ENCODE measurements at places on chromosomes 2 and 18.

GRCh38 chr2:20212871-20213503, 11.9 kb downstream of the SDC1 start:
- no peak for DNase-seq

- DNase-seq = no peak
Observed at GRCh38 chr18:47726550-47726949, 203.9 kb downstream of the SMAD2 start.

GRCh38 chr2:61759005-61759404, 94.9 kb downstream of the FAM161A start:
- DNase-seq = no peak

GRCh38 chr2:134583997-134584520, 134.7 kb downstream of the TMEM163 start:
- peak; percentile 7 for DNase-seq

DNA sequence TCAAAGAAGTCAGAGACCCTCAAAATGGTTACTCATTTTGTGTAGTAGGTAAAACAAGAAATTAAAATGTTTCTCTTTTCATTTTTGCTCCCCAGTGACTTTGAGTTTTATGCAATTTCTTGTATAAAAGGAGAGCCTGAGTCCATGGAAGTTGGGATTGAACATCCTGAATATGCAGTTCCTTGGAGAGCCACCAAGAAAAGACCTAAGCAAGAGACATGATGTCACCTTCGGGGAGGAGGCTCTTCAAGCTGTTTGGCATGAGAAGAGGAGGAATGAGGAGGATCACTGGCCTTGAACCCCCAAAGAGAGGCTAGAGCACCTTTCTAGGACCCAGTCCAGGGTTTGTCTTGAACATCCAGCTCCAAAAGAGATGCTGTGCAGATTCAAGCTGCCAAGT, 83.5 kb upstream of the STPG4 start:
- DNase-seq = no peak

DNA sequence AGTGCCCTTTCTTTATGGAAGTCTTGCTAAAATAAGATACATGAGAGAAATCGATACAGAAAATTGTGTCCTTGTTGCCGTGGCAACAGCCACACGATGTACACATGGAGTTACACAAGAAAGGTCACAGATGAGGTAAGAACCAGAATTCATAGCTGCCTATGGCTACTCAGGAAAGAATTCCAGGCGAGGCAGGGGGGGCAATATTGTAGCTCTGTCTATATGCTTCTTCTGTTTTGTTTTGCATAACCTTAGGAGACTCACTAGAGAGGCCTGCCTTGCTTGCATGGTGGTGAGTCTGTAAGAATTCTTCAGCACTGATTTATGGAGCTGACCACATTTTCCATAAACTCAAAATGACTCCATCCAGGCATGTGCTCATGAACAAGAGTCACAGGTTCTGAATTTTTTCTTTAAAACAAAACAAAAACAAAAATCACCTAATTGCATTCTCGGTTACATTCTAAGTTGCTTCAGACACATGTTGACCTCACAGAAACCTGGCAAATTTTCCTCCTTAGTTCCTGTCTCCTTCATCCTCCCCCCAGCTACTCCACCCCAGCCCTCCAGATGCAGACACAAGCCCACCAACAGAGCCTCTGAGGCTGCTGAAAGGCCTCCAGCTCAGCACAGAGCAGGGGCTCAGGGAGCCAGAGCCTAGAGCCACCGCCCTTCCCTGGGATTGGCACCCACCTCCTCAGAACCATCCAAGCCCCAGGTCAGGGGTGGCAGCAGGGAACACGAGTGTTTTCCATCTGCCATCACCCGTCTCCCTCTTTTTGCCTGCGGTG, 183.5 kb downstream of the ANTXR1 start:
- no peak for DNase-seq

GRCh38 chr18:79380816-79381806, 14.6 kb upstream of the NFATC1 start:
- no peak for DNase-seq

GRCh38 chr2:175057078-175057685, 52.0 kb upstream of the CHN1 start:
- DNase-seq = no peak

DNA sequence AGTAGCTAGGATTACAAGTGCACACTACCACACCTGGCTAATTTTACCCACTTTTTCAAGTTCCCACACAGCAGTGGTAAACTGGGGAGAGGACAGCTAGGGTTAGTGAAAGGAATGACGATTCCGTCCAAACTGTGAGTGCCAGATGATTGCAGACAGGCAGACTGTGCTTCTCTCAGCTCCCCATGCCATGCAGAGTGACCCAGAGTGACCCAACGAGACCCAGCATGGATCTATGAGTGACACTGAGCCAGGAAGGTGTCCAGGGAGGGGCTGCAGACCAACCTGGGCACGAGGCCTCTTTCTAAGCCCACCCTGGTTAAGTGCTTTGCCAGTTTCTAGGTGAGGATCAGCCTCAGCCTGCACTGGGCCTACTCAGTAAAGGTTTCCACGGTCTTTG, 7.7 kb upstream of the KLF11 start:
- DNase-seq = no peak

GRCh38 chr2:140998577-140998976, 1132.2 kb downstream of the LRP1B start:
- DNase-seq = no peak

DNA sequence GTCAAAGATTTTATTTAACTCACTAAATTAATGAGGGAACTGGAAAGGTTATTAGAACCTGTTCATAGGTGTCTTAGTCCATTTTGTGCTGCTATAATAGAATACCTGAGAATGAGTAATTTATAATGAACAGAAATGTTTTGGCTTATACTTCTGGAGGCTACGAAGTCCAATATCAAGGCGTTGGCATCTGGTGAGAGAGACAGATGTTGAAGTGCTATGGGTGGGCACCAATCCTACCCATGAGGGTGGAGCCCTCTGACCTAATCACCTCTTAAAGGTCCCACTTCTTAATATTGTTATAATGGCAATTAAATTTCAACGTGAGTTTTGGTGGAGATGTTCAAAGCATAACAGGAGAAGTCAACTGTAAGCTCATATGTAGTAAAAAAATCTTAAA, 5.1 kb downstream of the RPIA start:
- no peak for DNase-seq

DNA sequence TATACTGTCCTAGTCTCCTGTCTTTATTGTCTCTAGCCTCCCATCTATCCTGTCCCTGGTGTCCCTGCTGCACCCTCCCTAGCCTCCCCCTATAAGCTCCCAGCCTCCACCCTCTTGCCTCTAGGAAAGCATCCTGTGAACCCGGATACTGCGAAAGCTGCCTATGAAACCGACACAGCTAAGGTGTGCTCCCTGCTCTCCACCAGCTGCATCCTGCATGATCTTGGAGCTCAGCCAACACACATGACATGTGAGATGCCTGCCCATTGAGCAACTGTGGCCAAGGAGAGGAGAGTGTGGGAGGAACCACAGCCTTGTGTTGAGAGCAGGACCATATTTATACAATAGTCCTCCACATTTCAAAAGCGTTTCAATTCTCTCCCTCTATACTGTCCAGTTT, 187.1 kb downstream of the ZBTB7C start:
- peak; percentile 97 for DNase-seq

- DNase-seq = peak; percentile 20
Observed at GRCh38 chr2:196954001-196954400, 27.5 kb upstream of the PGAP1 start.

DNA sequence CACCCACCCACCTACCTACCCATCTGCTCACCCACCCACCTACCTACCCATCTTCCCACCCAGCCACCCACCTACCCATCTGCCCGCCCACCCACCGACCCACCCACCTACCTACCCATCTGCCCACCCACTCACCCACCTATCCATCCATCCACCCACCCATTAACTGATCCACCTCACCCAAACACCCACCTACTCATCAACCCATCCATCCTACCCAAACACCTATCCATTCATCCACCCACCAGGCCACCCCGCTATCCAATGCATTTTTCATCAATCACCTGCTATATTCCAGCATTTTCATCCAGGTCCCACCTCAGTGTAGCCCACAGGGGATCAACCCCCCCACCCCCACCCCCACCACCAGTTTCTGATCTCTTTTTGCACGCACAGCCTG, 121.8 kb downstream of the GLI2 start:
- DNase-seq = no peak

DNA sequence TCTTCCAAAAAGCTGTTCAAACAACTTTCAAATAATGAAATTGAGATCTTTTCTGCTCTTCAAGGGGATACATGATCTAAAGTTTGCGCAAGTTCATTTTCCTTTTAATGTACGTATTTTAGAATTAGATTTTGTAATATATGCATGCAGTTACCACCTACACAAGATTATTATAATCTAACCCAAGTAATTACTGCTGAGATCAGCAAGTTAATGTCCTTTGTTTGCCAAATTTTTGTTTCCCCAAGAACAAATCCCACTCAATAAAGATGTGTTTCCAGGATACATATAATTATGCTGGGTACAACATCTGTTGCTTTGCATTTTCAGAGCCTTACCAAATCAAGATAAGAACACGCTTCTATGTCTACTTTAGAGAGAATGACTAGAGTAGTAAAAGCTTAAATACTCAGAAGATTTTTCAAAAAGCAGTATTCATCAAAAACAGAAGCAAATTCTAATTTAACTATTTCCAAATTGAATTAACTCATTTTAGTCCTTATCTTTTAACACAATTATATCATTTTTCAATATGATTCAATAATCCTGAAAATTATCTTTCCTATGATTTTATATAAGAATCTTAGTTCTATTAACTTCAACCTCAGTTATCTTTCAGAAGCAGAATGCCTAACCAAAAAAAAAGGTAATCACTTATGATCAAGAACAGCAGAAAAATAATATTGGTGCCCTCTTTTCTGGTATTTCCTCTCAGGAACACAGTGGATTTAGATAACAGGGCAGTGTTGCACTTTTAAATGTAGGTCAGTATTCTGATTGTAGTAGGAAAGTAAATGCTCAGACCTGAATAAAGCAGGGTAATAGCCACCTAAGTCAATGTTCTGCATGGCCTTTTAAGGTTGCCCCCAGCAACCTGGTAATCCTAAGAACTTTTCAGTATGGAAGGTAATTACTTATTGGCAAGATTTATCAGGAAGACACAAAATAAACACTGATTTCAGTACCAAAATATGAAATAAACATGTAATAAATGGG, 28.0 kb downstream of the CERKL start:
- DNase-seq = peak; percentile 32

GRCh38 chr2:198385856-198386255, 581.5 kb downstream of the PLCL1 start:
- DNase-seq = no peak

DNA sequence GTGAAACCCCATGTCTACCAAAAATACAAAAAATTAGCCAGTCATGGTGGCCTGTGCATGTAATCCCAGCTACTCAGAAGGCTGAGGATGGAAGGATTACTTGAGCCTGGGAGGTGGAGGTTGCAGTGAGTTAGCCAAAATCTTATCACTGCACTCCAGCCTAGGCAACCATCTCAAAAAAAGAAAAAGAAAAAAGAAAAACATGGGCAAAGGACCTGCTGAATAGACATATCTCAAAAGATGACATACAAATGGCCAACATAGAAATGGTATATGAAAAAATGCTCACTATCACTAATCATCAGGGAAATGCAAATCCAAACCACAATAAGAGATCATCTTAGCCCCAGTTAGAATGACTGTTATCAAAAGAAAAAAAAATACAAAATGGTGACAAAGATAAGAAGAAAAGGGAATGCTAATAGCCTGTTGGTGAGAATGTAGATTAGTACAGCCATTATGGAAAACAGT, 1.4 kb upstream of the TGOLN2 start:
- DNase-seq = no peak

DNA sequence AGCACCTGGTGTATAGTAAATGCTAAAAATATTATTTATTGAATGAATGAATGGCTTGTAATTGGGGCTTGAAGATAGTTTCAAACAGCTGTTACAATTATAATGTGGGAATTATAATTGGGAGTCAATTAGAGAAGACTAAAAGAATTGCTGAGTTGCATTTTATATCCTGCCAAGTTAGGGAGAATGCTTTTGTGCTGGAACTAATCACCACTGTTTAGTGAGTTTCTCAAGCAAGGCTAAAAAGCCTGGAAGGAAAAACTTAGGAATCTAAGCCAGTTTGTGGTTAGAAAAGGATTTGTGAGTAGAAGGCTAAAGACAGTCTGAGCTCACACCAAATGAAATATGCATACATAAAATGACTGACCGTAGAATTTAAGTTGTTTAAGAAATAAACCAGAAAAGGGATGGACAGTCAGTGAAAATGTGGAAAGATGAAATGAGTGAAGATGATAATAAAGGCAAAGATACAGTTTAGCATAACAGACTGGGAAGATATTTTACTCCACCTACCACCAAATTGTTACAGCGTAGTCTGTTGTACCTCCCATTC, 647.7 kb upstream of the FSHR start:
- no peak for DNase-seq

DNA sequence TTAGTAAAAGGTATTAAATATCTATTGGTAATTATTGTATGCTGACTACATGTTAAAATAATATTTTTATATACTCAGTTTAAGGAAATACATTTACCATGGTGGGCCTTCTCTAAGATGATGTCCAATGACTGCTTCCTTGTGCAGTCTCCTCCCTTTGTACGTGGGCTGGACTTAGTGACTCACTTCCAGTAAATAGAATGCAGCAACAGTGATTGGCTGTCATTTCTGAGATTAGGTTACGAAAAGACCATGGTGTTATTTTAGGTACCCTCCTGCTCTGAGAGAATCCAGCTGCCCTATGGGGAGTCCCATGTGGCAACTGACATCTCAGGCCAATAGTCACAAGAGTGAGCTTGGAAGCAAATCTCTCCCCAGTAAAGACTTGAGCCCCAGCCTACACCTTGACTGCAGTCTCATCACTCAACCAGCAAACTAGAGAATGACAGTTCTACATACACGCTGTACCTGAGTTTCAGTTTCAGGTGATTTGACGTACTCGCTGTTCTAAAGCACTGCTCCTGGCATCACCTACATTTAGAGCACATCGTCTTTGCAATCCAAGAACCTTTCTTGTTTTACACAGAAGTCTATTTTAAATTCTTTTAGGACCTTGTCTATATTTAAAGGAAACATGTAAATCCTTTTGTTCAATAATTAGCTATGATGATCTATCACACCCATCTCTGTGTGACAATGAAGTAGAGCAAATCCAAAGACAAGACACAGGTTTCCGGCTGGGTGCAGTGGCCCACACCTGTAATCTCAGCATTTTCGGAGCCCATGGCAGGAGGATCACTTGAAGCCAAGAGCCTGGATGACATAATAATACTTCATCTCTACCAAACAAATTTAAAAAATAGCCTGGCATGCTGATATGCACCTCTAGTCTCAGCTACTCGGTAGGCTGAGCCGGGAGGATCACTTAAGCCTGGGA, 87.2 kb downstream of the COBLL1 start:
- DNase-seq = no peak

GRCh38 chr2:235621736-235622135, 127.9 kb downstream of the AGAP1 start:
- no peak for DNase-seq
